ENCODE measurements at places on chromosomes 6 and 20.

GRCh38 chr20:37473249-37474000, 47.6 kb upstream of the NNAT start:
- DNase-seq: no peak

DNA sequence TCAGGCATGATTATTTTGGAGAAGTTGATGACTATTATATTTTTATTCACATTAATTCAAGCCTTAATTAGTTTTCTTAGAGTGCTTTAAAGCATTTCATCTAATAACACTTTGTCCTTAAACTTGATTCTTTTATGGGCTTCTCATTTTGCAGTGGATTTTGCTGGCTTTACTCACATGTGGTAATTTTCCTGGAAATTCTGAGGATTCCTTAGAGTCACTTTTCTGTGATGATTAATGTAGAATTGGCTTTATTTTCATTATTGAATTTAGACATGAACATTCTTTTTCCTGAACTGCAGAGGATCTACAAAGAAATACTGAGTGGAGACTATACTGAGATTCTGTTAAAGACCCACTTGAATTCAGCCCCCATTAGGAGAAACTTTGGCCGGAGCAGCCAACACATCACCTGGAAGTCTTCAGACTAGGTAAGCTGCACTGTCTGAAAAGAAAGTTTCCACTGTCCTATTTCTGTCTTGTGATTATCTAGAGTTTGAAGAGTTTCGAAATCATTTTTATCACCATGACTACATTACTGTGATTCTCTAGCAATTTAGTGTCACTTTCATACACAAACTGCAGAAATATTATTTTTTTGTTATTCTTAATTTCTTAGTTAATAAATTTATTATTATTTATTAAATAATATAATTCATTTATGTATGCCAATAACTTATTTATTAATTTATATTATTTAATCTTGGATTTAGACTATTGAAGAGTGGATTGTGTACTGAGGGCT, 1.9 kb downstream of the RFPL4B start:
- no peak for DNase-seq

DNA sequence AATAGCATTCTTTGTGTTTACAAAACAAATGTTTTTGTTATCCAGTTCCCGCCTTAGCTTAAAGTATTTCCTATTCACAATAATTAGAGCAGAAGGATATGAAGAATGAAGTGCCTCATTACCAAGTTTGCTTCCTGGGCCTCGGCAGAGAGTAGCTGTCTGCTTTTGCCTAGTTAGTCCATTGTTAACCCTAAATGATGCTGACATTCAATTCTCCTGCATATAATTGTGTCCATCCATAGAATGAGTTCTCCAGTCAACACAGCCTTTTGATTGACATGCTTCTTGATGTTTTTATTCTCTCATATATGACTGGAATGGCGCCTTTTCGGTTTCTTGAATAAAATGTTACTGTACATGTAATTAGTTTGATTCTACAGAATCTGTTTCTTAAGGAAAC, 100.9 kb downstream of the MYB start:
- DNase-seq: no peak

- DNase-seq: no peak
Observed at GRCh38 chr6:47170617-47170947, 128.4 kb upstream of the ADGRF1 start.

- DNase-seq: peak; percentile 38
Observed at GRCh38 chr6:118709859-118710350, 58.5 kb upstream of the CEP85L start.

DNA sequence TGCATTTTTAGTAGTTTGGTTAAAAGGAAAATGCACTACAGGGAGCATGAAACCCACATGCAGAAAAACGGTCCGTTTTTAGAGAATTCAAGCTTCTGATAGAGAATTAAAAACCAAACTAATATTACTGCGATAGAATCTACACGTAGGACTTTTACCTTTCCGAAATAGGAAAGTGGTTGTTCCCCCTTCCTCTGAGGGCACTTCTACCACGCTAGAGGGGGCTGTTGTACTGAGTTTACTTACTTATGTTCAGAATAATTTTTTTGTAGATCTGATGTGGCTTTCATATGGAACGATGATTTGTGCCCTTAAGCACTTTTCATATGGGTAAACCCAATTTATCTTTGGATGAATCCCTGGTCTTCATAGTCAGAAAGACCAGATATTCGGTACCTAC, 264.3 kb upstream of the PLN start:
- no peak for DNase-seq

- DNase-seq: no peak
Observed at GRCh38 chr20:35578469-35578868, 36.6 kb downstream of the ERGIC3 start.

GRCh38 chr6:154432533-154433476, 76.2 kb upstream of the IPCEF1 start:
- DNase-seq: no peak

All from stimulated activated CD4-positive, alpha-beta T cell treated with anti-CD3 and anti-CD28 coated beads, Interleukin-15, amount 100 ng/mL, for 1 hour (primary cell).